ENCODE measurements at places on chromosomes 1 and 21.

- DNase-seq: peak; percentile 51
Measured at GRCh38 chr1:61851849-61852669, 109.8 kb downstream of the PATJ start.

DNA sequence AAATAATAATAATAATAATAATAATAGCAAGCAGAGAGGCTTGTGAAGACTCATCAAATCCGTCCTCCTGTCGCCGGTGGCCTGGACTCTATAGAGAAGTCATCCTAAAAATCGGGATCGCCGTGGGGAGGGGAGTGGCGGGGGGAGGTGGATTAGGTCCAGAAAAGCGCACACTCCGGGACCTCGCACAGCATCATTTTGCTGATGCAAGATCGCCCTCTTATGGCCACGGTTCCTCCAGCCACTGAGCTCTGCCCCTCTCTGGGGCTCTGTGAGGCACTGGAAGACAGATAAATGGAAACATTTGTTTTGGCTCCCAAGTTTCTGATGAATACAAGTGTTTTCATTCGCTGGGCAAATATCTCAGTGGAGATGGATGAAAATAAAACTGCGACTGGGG, 612.0 kb downstream of the MATN1 start:
- DNase-seq: no peak

DNA sequence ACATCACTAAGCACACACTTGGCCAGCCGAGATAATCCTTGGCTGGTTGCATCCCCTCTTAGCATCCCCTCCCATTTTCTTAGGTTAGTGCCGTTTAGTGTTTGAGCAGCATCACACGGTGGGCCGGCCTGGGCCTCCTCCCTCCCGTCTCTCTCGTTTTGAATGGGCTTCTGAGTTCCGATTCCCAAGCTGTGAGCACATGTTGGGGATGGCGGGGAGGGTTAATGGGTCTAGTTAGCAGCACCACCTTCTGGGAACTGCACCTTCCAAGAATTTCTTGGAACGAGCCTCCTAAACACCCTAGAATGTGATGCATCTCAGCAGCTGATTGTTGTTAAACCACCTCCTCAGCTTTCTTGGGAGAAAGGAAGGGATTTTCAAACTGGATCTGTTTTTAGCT, 73.3 kb downstream of the CNIH3 start:
- no peak for DNase-seq

- no peak for DNase-seq
Measured at GRCh38 chr1:186678155-186678554, 2.1 kb downstream of the PTGS2 start.

- no peak for DNase-seq
Measured at GRCh38 chr1:53893999-53894636, at the start of gene DIO1. TSS of gene DIO1 (plus strand) at chr1:53894187. CDS start at chr1:53894211, 24 bp downstream.

DNA sequence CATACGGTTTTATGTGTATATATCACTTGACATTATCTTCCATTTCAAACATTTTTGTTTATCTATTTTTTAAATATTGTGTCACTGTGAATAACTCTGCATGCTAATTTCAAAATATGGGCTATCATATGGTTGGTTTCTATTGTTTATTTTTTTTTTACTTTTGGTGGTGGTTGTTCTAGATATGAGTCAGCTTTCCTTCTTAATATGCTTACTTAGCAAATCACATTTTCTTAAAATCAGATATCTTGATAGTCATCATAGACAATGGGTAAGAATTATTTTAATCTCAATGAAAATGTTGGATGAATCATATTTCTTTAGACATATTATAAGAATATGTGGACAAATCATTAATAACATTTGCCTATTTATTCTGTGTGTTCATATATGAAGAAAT, 881.5 kb downstream of the BRINP3 start:
- no peak for DNase-seq

DNA sequence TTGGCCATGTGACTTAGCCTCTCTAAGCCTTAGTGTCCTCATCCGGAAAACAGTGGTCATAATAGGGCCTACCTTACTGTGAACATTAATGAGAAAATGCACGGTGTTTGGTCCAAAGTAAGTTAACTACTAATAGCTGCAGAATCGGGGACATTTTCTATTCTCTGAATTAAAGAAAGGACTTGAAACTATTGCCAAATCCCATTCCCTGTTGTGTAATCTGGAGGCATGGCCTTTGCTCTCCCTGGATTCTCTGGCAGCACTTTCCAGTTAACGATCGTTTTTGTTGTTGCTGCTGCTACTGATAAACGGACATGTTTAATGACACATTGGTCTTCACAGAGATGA, 30.5 kb downstream of the FMO4 start:
- no peak for DNase-seq

DNA sequence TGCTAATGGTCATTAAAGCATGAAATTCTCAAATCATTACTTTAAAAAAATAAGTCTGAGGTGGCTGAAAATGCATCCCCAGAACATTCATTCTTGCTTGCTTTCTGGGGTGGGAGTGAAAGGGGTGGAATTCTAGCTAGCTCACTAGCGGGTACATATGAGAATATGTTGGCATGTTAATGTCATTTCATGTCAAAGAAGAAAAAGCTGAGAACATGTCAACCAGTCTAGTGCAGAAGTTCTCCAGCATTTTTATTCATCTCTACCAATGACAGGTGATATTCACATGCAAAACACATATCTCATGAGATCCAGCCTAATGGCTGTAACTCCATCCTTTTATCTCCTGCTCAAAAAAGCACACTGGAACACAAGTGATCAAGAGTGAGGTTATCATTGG, 49.1 kb downstream of the ZNHIT6 start:
- no peak for DNase-seq

GRCh38 chr21:25757531-25757930, 22.8 kb downstream of the GABPA start:
- DNase-seq: no peak

GRCh38 chr1:59331686-59332620, 35.1 kb downstream of the FGGY start:
- no peak for DNase-seq

DNA sequence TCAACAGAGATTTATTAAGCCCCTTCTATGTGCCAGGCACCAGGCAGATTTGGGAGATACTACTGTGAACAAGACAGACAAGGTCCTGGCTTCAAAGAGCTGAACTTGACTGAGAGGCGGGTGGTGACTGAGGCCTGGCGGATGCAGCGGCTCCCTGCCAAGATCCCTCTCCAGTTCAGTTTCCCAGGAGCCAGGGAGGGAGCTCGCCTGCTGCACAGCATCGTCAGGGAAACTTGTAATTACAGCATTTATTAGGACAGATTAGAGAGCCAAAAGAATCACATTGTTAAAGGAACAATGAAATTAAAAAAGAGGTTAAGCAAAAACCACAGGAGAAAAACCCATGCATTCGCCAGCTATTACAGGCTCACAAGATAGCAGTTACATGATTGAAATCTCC, 55.3 kb downstream of the ETS2 start:
- DNase-seq: no peak

GRCh38 chr21:43815107-43815613, 25.8 kb downstream of the RRP1 start:
- DNase-seq: no peak

- peak; percentile 74 for DNase-seq
Measured at GRCh38 chr1:200224315-200224714, 185.5 kb downstream of the ZNF281 start.

DNA sequence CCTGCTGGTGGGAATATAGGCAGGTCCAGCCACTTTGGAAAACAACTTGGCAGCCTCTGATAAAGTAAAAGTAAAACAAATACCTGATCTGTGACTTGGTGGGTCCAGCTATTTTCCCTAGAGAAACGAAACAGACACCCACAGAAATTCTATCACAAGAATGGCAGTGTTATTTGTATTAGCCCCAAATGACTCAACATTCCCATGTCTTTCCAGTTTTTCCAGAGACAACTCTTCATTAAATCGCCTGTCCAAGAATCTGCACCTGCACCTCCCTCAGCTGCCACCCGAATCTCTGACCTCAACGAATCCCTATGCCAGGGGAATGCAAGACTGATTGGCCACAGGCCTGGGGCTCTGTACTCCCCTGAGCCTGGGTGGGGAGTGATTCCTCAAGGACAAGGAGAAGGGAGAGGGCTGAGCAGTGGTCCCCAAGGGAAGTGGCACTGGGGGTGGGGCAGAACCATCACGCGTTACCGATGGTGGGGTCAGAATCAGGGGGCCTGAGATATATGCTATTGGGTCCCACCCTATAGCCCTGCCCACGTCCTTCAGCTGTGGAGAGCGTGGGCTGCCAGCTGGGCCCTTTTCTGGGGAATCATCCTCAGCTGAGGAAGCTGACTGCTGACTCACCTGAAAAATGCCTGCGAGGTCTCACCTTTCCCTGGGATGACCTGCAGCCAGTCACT, 553.0 kb downstream of the PTPRU start:
- DNase-seq: no peak

DNA sequence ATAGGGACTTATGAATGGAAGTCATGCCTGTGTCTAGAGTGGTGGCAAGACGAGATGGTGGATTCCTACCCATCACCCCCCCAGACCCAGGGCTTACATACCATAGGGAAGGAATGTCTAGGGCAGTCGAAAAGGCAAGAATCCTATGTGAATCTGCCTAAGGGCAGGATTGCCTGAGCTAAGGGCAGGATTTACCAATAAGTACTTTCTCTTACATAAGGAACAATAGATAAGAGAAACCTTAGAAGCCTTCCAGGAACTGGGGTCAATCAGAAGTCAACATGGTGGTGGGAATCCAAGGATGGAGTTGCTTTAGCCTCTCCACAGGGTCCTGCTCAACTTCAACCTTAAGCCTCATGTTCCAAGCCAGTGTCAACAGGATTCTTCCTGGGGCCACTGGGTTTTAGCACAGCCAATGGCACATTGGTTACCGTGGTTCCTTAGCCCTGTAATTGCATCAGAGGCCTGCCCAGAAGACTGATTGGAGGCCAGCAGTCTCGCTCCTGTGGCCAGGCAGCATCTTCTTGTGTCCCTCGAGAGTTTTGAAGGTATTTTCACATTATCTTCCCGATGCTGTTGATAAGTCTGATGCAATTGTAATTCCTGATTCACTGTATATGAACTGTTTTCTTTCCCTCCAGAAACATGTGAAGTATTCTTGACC, 20.7 kb downstream of the BACE2 start:
- no peak for DNase-seq

- no peak for DNase-seq
Measured at GRCh38 chr1:11044086-11044848, 2.8 kb downstream of the MASP2 start.

DNA sequence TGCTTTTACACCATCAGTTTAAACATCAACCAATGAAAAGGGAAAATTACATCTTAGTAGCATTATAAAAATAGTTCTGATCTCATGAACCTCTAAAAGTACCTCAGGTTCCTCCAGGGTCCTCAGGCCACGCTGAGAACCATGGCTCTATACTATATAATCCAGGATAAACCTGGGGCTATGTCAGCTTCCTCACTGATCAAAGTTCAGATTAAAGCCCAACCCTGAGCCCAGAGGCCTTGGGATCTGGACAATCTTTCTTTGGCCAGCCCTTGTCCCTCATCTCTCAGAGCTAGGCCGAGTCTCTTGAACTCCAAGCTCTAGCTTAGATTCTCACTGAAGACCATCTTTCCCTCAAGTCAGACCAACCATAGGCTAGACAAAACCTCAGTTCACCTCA, 168.3 kb downstream of the PLPP3 start:
- DNase-seq: no peak

GRCh38 chr21:35482933-35483662, 434.0 kb upstream of the RUNX1 start:
- no peak for DNase-seq

- no peak for DNase-seq
Measured at GRCh38 chr1:233109096-233109495, 158.7 kb downstream of the NTPCR start.

- no peak for DNase-seq
Measured at GRCh38 chr21:37732927-37733326, 183.3 kb downstream of the KCNJ6 start.

GRCh38 chr1:70528590-70529333, 117.7 kb downstream of the CTH start:
- DNase-seq: no peak

DNA sequence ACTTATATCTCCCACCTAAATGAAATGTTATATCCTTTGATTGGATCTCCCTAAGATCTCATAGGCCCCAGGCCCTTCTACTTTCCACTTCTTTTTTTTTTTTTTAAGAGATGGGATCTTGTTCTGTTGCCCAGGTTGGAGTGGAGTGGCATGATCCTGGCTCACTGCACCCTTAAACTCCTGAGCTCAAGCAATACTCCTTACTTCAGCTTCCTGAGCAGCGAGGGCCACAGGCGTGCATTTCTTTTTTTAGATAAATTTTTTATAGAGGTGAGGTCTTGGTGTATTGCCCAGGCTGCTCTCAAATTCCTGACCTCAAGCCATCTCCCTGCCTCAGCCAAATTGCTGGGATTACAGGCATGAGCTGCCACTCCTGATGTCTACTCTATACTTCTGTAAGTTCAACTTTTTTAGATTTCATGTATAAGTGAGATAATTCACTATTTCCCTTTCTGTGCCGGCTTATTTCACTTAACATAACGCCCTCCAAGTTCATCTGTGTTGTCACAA, 987.5 kb upstream of the NCAM2 start:
- DNase-seq: no peak

GRCh38 chr1:84162295-84162694, 18.2 kb downstream of the PRKACB start:
- no peak for DNase-seq

- no peak for DNase-seq
Measured at GRCh38 chr1:79042117-79042516, 35.6 kb upstream of the ADGRL4 start.

DNA sequence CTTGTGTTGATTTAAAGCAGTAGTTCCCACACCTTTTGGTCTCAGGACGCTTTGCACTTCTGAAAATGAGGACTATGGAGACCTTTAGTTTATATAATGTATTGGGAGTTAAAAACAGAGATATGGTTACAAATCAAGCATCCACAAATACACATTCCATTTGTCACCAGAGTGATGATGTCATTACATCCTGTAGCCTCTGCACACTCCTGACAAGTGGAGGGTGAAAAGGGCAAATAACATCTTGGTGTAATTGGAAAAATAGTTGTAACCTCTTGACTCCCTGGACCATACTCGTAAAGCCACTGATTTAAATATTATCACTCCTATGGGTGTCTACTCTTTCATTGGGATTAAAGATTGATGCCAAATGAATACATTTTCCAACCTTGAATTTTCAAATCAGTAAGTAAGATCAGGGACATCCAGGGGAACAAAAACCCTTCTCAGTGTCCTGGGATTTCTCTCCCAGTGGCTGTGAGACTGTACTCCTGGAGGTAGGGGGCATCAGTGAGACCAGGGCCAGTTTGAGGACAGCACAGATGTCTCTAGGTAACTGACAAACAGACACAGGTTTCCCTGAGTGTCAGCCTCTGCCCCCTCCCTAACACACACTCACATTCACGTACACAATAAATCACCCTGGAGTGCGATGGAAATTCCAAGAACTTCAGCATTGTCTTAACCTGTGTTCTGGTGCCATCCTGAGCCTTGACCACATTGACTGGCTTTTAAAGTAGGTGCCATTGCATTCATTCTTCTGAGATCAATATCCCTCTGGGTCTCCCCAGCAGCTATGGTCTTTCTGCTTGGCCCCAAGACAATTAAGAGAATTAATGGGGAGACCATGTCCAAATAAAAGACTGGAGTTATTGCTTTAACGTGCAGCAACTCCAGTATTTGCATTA, 63.0 kb downstream of the NR5A2 start:
- no peak for DNase-seq

- DNase-seq: no peak
Measured at GRCh38 chr1:245686446-245687030, 531.8 kb downstream of the KIF26B start.

Data from AG09319 (cell line).